ENCODE measurements at places on chromosomes 7 and 10.
A peak's percentile ranks its signal among the peaks of the same experiment; 100 is the strongest.

- no peak for DNase-seq
These were observed 110.5 kb downstream of the IPMK start for GRCh38 chr10:58157076-58157766.

DNA sequence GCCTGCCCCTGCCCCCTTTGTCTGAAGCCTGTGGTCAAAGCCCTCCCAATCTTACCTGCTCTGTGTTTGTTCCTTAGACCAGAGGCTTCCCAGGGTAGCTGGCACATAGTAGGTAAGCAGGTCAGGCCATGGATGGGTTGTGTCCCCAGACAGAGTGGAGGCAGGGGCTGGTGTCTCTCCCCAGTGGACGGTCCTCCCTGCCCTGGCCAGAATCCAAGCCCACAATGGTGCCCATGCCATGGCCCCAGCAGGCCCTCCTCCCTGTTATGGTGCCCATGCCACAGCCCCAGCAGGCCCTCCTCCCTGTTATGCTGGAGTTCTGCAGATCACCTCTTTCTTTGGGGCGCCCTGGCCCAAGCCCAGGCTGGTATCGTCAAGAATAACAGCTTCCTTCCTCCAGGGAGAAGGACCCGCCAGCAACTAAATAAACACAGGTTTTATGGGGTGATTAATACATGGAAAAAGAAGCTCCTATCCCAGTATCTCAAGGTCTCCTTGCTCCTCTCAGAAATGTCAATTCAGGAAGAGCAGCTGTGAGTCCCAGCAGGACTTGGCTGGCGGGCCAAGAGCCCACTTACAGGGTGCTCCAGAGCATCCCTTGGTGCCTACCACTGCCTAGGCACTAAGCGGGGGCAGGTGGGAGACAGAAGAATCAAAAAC is 82.0 kb downstream of the NEURL1 start:
- DNase-seq = no peak

DNA sequence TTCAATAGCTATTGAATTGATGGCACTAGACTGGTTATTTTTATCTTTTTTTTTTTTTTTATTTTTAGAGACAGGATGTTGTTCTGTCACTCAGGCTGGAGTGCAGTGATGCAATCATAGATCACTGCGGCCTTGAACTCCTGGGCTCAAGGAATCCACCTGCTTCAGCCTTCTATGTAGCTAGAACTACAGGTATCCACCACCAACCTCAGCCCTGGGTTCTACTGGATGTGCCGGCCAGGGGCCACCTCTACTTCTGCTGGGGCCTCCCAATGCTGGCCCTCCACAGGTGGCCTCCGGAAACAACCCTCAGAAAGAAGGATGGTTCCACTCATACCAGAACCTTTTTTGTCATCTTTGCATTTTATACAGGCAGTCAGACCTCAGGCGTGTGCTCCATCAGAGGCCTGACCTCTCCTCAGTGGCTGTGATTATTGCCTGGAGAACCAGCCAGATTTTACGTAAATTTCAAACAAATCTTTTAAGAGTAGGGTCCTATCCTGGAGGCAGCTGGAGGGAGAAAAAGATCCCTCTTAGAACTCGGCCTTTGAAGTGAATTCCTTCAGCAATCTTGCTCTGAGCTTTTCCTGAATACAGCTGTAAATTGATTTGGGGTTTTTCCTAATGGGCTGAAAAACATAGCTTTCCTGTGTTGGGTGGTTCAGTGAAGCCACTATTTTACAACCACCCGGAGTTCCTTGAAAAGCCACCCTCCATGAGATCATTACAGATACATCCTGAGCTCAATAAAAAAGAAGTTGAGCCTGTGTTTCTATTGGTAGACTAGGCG is 110.0 kb downstream of the SPAG6 start:
- no peak for DNase-seq

- no peak for DNase-seq
These were observed 16.1 kb upstream of the CSGALNACT2 start for GRCh38 chr10:43122096-43122495.

DNA sequence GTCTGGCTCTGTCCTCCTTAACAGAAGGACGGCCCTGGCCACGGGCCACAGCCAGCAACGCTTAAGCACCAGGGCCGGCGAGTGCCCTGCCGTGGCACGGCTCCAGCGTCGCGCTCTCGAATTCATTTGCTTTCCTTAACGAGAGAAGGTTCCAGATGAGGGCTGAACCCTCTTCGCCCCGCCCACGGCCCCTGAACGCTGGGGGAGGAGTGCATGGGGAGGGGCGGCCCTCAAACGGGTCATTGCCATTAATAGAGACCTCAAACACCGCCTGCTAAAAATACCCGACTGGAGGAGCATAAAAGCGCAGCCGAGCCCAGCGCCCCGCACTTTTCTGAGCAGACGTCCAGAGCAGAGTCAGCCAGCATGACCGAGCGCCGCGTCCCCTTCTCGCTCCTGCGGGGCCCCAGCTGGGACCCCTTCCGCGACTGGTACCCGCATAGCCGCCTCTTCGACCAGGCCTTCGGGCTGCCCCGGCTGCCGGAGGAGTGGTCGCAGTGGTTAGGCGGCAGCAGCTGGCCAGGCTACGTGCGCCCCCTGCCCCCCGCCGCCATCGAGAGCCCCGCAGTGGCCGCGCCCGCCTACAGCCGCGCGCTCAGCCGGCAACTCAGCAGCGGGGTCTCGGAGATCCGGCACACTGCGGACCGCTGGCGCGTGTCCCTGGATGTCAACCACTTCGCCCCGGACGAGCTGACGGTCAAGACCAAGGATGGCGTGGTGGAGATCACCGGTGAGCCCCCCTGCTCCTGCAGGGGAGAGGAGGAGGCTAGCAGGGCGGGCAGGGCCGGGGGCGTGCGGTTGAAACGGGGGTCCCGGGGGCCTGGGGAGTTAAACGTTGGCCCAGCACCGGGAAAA is at the start of gene HSPB1:
HSPB1 (plus strand) TSS at position 327 of the 855 bp plus-strand sequence; CDS start at position 367, 40 bp downstream.
- DNase-seq = peak; percentile 52

DNA sequence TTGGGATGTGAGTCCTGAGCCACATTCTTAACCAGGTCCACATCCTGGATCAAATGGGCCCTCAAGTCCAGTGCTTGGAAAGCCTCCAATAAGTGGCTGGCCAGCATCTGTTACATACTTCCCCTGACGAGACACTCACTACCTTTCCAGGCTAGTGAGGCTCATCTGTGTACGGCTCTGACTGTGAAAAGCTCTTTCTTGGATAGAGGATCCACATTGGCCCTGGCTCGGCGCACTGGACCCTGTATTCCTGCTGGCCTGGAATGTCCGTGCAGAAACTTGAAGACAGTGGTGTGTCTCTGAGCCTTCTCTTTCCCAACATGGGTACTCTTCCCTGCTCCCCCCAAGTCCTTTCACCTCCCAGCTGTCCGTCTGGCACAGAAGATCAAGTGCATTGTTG is 35.5 kb downstream of the MYL10 start:
- no peak for DNase-seq

- DNase-seq = no peak
These were observed 32.1 kb downstream of the HIPK2 start for GRCh38 chr7:139745678-139746143.

GRCh38 chr10:28241741-28242399 is 61.0 kb downstream of the MPP7 start:
- DNase-seq = no peak

DNA sequence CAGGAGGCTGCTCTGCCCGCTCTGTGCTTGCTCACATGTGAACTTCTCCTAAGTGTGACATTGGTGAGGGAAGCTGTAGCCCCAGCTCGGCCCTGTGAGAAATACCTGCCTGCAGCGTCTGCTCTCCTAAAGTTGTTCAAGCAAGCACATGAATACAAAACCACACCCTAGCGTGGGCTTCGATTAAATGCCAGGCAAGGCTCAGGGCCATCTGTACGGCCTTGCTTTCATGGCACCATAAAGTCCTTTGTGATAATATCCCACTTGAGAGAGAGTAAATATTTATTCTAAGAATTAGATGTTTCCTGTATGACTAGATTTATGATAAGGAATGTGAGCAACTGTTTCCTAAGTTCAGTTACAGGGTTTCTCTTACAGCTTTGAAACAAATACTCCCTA is 262.8 kb upstream of the KLF14 start:
- no peak for DNase-seq

- DNase-seq = peak; percentile 14
These were observed 130.9 kb downstream of the SND1 start for GRCh38 chr7:127782654-127783559.

DNA sequence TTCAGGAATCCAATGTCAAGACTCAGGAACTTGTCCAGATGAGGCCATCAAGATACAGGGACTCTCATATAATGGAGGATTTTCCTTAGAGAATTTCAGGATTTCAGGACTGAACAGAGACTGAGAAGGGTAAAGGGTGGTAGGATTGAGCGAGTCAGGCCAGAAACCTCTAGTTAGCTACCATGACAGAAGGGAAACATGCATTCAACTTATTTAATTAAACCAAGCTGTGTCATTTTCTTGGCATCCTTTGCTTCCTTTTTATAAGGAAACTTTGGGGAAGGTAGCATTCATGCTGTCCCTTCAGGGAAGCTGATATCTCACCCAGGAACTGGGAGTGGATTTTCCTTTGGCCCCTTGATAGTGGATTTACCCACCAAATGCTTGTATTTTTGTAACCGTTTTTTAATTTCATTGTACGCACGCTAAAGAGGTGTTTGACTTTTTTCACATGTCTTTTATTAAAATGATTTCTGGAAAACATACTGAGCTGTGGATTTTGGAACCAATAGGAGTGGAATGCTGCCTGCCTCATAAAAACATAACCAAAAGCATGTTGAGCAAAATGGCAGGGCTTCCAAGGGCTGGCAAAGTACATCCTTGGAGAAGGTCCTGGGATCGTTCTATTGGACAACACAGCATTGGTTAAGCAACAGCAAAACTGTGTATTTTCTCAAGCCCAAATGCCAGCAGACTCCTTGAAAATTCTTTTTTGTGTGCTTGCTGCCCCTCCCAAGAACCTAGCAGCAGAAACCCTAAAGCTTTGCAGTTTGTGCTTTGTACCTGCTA is 104.5 kb downstream of the CXCL12 start:
- DNase-seq = no peak

DNA sequence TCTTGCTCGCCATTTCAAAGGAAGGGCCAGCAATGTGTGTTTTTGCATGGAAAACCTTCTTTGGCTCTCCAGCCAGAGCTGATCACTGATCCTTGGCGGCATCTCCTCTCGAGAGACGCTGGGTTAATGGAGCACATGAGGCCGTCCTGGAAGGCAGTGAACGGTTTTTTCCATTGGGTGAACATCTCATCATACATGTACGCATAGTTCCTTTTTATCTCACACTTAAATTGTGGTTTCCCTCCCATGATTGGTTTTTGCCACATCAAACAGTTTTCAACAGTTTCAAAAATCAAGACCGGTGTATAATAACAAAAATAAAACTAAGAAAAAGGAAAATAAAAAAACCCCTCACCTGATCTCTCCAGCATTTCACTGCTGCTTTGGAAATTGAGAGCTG is 276.4 kb downstream of the TCF7L2 start:
- DNase-seq = no peak

DNA sequence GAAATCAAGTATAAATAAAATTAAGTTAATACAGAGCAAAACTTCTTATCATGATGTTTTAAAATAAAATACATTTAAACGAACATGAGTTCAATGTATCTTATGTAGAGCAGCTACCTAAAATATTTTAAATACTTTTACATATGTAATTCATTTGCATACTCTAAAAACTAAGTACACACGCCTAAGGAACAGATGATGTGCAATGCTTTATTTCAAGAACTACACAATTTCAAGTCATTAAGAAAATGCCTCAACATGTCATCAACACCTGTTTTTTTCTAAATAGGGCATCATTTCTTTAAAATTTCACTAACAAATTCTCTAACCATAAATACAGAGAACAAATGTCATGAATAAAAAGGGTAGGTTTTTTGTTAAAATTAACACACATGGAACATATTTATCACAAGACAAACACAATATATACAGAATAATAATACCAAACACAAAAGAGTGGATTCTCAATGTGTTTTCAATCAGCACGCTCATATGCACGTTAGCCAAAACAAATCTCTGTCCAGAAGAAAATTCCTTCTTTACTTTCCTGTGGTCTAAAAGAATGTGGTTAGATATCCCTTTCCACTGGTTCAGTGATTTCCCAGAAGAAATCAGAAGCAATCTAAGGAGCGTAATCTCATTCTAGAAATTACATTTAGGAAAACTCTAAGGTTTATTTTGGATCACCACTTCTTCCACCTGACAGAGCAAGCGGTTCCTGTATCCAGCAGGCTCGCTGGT is 73.0 kb upstream of the PFKP start:
- DNase-seq = no peak

DNA sequence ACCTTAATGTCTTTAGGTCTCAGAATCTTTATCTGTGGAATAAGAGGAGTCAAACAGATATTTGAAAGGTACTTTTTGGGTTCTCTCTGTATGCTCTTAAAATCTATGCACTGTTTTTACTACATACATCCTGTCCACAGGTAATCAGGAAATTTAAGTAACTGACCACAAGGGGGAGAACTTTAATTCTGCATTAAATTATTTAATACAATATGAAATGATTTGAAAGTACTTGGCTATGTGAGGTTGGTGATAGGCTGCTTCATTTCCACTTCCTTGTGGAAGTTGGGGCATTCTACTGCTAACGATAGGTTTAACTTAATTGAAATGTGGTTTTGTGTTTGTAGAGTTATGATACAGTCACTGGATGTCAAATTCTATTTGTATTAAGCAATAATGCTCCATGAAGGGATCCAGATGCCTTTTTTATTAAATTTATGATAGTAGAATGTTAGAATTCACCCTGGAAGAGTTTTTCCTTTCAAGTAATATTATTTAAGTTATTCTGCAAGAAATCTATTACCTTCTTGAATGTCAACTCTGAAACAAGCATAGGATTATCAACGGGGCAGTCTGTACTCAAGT is 6.0 kb downstream of the TEX47 start:
- DNase-seq = no peak

Measured in memory B cell (primary cell).